Amniotic stem cell (primary cell): ENCODE measurements at places on chromosomes 16 and 17.

- no peak for DNase-seq
Observed at GRCh38 chr17:76240461-76241203, at the start of gene RNF157. RNF157 (minus strand) TSS chr17:76240493; CDS start chr17:76240240, 253 bp downstream.

DNA sequence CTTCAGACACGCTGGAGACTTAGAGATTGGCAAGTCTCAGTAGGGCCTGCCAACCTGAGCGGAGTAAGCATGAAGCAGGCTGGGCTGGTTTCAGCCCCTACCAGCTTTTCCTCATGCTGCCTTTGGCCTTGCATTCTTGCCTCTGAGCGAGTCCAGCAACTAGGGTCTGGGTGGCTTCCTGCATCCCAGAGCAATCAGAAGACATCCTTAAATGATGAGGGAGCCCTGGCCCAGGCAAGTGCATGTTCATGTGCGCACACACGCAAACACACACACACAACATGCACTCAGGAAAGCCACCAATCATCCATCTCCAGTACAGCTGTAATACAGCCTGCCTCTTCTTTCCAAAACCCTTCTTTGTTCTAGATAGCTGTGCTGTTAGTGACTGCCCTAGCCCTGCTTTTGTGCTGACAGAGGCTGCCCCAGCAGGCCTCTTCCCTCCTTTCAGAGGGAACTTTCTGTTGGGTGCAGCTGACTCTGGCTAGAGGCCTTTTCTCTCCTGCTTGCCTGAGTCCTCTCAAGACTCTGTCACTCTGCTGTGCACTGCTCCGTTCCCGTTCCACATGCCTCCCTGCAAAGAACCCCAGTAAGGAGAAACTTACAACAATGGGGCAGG is 30.7 kb upstream of the TBX2 start:
- no peak for DNase-seq

DNA sequence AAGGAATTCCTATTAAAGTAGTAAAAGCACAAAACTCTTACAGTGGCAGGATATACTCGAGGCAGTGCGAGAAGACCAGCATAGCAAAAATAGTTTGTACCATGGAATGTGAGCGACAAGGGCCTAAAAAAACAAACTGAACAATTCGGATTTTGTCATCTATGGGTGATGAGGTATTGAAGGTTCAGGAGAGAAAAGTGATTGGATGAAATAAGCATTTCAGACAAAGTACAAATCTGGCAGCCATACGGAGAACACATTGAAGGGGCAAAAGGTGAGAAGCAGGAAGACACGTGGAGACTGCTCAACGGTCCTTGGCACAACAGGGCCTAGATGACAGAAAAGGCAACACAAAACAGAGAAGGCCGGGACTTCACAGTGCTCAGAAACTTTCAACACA is 22.5 kb downstream of the MYH10 start:
- no peak for DNase-seq

GRCh38 chr17:15654886-15655561 is 29.1 kb downstream of the TRIM16 start:
- no peak for DNase-seq
